T-helper 2 cell (primary cell): ENCODE measurements at places on chromosomes 5 and 9.

GRCh38 chr5:57302164-57302563, 128.3 kb downstream of the GPBP1 start:
- no peak for DNase-seq

- DNase-seq = no peak
Observed at GRCh38 chr9:35914301-35914807, 5.1 kb downstream of the SPAAR start.

DNA sequence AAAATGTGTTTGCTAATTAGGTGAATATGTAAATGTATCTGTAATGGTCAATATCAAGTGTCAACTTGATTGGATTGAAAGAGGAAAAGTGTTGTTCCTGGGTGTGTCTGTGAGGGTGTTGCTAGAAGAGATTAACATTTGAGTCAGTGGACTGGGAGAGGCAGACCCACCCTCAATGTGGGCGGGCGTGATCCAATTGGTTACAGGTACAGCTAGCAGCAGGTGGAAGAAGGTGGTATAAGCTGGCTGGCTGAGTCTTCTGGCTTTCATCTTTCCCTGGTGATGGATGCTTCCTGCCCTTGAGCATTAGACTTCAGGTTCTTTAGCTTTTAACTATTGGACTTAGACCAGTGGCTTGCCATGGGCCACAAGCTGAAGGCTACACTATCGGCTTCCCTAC, 779.0 kb upstream of the CTNND2 start:
- DNase-seq = no peak

GRCh38 chr5:77143998-77144836, 57.1 kb upstream of the ZBED3 start:
- no peak for DNase-seq

GRCh38 chr5:106640511-106640910, 1030.2 kb downstream of the EFNA5 start:
- DNase-seq = no peak

- no peak for DNase-seq
Observed at GRCh38 chr5:107542428-107542827, 128.3 kb downstream of the EFNA5 start.

- no peak for DNase-seq
Observed at GRCh38 chr5:56807679-56808078, 7.7 kb upstream of the MAP3K1 start.

DNA sequence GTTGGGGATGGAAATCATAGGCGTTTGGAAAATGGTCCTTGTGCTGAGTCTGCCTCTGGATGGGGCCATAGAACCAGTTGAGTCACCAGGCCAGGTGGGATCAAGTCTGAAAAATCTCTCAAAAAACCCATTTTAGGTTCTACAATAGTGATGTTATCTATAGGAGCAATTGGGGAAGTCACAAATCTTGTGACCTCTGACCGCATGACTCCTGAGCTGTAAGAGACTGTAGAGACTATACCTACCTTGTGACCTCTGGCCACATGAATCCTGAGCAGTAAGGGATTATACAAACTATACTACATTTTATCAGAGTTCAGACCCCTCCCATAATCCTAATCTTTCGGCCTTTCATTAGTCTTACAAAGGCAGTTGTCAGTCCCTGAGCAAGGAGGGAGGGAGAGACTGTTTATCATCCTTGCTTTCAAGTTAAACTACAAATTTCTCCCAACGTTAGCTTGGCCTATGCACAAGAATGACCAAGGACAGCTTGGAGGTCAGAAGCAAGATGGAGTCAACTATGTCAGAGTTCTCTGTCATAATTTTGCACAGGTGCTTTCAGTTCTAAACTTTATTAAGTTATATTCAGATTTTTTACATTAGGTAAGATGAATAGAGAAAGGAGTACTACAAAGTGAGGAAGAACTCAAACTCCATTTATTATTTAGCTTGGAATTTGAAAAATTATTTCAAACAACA, 11.5 kb upstream of the JMY start:
- no peak for DNase-seq

- no peak for DNase-seq
Observed at GRCh38 chr9:30775236-30775635, 1609.2 kb upstream of the ACO1 start.

GRCh38 chr9:14081745-14082144, 232.2 kb downstream of the NFIB start:
- DNase-seq = no peak

DNA sequence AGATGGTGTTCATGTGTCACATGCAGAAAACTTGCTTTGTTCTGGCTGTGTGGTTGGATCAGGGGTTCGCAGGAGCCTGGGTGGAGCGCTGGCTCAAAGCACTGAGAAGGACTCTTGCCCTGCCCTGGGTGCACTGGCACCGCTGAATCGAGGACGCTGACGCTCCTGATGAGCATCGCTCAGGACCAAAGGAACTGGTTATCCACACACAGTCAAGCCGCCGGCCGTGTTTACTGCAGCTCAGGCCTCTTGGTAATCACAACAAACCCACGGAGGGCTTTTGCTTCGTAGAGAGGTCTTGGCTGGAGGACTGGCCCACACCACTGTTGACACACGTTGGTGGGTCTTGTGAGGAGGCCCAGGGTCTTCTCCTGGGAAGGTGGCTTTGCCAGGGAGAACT, 299.4 kb upstream of the IRX2 start:
- DNase-seq = no peak

- no peak for DNase-seq
Observed at GRCh38 chr9:125587819-125588460, 119.1 kb downstream of the MAPKAP1 start.

DNA sequence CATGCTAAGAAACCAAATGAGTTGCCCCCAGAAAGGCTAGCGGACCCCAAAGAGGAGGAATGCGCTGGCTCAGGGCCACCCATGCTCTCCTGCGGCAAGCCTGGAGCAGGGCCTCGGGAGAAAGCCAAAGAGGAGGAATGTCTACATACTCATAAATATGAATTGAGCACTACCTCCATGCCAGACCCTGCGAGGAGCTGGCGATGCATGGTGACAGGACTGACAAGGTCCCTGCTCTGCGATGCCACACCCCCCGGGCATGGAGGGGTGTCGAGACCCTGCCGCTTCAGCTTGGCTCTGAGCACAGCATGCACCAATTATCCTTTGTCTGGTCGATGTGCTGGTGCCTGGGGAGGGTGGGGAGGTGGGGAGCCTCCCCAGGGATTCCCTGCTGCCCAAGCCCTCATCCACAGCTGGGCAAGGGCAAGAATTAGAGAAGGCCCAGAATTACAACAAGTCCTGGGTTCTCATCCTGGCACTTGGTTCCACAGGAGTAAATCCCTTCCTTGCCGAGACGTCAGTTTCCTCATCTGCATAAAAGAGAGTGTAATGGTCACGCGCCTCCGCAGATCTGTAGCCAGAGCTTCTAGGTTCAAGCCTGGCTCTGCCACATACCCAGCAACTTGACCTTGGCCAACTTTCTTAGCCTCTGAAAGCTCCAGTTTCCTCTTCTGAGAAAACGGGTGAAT, 74.4 kb downstream of the FAM114A2 start:
- no peak for DNase-seq

DNA sequence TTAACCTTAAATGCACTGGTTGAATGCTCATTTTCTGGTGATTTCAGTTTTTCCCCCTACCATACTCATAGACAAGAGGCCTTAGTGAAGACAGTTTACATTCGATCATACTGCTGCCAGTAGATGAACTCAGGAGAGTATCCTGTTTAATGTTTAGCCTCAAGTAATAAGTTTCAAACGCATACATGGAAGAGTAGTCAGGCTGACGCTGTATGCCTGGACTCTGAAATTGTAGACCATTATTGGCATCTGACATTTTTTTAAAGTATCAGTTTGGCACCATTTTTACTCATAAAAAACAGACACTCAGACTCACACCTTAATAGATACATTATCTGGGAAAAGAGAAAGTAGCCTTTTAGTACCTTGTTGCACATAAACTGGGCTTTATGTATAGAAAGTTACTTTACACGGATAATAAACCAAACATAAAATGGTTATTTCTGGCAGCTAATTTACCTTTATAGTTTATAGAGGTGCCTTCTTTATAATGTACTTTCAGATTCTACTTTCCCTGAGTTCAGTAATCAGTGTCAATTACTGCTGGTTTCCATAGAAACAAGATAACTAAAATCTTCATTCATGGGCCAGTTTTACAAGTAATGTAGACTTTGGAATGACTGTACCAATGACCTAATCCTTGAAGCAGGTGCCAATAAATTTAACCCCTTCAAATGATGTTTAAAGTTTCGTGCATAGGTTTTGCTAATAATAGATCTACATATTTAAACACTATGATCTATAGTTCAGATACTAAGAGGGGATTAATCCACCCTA, 183.8 kb upstream of the ITGA1 start:
- no peak for DNase-seq

GRCh38 chr9:100759215-100759614, 181.3 kb downstream of the CAVIN4 start:
- no peak for DNase-seq
